Keratinocyte (primary cell): ENCODE measurements at places on chromosomes 16 and 17.

DNA sequence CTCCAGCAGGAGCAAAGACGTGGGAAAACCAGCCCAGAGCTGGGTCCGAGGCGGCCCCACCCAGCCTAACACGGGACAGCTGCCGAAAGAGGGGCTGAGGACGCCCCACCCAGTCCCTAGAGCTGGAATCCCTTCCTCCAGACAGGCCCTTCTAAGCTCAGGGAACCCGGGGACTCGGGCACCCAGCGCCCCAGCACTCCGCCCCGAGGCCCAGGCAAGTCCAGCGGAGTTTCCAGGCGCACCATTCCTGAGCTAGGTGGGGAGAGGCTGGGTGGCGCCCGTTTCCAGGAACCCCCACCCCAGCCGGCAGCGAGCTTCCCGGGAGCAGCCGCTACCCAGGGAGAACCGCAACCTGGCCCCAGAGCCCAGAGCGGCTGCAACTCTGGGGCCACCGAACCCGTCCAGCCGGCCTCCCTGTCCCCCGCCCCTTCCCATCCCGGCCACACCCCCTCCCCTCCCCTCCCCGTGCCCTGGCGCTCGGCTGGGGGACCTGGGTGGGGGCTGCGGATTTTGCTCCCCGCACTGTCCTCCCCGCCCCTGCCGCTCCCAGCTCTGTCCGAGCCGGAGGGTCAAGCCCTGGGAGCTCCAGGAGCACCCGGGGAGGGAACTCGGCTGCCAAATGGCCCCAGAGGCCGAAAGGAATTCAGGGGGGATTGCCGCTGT, 536 bp downstream of the TMC6 start:
- no peak for DNase-seq

DNA sequence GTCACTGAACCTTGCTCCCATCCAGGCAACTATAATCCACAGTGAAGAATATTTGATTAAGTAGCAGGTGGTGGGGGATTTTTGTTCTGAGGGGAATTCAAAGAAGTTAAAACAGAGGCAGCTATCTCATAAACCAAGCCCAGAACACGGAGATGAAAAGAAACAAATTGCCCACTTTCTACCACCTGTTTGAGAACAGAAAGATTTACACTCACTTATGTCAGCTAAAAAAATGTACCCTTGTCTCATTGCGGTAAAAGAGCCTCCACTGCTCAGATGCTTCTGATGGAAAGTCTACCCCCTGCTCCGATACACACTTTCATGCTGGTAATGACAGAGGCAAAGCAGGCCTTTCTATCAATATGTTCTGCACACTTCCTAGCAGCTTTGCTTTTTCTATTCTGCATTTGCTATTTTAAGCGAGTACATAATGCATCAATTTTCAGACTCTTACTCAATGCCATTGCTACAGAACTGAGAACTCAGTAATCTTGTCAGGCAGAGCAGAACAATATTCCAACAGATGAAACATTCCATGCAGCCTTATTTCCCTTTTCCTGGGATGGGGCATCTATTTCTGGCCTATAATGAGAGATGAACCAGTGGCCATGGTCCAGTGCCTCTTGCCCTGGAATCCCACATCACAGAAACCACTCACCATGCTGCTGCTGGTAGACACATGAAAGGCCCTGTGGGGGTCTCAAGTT, 29.0 kb downstream of the CDK5R1 start:
- no peak for DNase-seq

- no peak for DNase-seq
These were observed 470.9 kb upstream of the SOX9 start for GRCh38 chr17:71649941-71650350.

DNA sequence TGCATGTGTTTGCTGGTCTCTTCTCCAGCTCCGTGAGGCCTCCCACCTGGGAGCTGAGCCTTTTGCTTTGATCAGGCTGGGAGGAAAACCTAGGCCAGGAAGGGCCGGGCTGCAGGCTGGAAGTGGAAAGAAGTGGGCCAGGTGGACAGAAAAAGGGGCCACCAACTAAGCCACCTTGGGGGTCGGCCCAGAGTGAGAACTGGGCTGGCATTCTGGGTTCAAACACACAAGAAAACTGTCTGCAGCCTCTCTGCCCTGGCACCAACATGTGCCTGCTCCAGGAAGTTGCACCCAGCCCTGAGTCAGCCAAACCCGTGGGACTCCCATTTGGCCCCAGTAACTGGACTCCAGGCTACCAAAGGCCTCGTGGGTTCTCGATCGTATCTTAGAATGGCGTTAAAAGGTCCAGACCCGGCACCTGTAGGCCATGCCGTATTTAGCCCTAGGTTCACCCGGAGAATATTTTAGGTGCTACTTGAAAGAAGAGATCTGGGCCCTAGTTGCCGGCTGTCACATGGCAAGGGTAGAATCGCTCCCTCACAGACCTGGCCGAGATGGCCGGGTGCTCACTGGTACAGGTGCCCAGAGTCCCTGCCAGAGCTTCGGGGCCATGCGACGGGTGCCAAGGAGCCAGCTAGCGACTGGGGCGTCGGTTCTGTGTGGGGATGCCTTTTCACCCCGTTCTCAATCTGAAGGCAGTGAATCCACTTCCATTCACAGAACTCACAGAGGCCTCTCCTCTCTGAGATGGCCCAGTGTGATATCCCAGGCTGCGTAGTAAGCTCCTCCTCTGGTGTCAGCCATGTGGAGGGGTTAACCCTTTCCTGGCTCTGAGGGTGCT, 236.6 kb downstream of the MRTFB start:
- no peak for DNase-seq

DNA sequence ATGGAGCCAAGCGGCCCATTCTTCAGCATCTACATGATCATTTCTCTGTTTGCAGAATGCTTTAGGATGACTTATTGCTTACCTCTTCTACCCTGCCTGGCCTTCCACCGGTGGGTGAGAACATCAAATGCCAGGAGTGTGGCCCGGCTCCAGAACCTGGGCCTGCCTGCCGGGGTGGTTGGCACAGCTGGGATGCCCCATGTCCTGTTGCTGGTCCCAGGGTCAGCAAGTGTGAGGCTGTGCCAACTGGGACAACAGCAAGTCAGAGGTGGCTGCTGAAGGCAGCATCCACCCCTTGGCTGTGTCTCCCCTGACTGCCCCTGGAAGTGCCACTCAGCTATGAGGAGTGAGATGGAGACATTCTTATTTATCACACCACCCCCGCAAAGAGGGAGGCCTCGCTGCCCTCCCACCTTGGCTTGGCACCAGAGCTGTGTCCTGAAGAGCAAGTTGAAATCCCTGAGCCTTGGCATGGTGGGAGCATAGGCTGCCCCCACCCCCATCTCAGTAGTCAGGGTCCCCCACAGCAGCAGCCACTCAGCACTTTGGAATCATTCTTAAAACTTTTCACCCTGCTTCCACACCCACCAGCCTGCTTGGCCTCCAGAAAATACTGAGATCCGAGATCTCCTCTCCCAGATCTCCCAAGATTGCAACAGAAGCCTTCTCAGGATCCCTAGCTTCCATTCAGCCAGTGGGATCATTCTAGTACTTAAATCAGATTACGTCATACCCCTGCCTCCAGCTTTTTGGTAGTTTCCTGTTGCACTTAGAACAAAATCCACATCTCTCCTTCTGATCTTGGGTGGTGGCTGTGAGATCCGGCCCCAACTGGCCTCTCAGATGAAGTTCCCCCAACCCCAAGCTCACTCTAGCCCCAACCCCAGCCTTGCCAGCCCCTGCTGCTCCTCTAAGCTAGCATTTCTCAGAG, 127.5 kb downstream of the SOCS1 start:
- no peak for DNase-seq

DNA sequence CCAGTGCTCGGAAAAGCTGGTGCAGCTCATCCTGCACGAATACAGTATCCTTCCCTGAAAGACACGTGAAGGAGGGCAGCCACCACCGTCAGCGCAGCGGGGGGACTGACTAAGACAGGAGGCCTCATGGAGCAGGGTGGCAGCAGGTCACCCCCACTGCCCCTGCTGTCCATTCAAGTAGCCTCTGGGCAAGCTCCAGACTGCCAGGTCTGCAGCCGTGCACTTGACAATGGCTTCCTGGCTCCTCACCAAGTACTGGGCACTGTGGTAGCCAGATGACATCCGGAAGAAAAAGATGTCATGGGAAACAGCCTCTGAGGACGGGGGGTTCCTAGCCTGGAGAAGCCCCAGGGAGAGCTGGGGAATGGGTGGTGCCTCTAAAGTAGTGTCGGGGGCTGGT, 7.9 kb upstream of the MYO15A start:
- no peak for DNase-seq

GRCh38 chr16:52912565-52913173, 140.0 kb downstream of the CHD9NB start:
- DNase-seq, result peak; percentile 13

DNA sequence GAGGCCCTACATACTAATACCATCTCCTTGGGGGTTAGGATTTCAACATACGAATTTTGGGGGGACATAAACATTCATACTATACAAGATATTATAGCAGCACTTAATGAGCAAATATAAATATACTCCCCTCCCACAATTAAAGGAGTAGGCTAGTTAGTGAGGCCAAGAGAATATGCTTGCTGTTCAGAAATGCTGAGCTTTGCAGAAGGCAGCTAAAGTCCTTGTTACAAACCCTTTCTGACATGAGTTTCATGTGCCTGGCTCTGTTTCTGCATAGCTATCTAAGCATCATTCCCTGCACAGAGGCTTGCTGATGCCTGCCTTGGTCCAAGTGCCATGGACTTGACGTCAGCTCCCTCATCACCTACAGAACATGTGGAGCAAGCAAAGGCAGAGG, 73.5 kb downstream of the GP2 start:
- no peak for DNase-seq

DNA sequence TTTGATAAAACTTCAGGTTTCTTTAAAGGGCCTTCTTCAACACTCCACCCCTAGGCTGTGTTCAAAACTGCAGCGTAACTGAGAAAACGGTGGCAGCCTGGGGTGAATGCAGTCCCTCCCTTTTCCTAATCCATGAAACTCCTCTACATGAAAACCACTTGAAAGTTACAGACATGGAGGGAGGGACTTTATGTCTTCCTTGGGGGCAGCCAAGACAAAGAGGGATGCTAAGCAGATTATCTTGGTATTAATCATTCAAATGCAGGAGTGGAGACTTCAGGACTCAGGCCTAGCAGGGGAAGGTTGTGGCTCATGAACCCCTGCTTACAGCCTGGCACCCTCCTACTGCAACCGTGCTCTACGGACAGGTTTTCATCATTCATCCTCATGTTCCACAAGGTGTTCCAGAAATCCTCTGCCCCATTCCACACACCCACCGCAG, 46.8 kb downstream of the RNF112 start:
- no peak for DNase-seq

DNA sequence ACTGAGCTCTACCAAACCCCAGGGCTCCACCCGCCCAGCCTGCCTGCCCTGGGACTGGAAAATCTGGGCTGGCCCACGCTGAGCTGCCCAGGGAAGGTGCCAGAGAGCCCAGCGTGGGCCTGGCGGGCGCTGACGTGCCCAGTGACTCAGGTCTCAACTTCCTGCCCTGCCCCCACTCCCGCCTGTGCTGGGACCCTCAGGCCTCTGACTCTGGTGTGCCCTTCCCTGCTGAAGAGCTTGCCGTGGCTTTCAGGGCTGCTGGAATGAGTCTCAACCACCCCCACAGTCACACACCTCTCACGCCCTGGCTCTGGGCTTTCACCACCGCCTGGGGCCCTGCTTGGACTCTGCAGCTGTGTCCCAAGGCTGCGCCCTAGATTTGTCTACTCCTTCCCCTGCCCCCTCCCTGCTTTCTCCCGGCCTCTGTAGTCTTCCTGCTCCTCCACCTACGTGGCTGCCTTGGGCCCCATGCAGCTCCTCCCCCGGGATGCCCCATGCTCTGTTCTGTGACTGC, 10.4 kb downstream of the LLGL1 start:
- DNase-seq, result no peak

- DNase-seq, result peak; percentile 75
These were observed 6.0 kb upstream of the CPD start for GRCh38 chr17:30372755-30373154.

DNA sequence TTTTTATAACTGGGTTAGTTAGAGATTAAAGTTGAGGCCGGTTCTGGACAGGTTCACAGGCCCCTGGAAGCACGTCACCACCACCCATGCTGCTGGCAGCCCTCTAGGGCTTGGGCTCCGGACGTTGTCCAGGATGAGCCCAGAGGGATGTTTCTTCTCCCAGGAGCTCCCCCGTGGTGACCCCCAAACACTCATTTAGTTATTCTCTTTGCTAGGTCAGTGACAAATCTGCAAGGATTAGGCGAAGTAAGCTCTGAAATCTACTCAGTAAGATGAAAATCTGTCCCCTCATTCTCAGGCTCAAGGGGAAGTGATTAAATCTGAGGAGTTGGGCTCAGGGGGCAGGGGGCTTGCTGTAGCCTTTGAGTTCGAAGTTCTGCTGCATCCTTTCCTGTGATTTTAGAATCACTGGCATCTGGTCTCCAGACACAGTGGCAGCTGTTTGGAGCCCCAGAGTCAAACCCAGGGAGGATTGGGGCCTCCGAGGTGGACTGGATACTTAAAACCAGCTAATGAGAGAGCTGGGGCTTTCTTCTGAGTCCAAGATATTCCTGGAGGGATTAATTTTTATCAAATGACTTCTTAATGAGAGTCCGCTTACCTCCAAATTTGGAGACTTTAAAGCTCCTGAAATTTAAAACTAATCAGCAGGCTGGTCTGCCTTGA, 49.2 kb upstream of the HS3ST2 start:
- DNase-seq, result no peak

DNA sequence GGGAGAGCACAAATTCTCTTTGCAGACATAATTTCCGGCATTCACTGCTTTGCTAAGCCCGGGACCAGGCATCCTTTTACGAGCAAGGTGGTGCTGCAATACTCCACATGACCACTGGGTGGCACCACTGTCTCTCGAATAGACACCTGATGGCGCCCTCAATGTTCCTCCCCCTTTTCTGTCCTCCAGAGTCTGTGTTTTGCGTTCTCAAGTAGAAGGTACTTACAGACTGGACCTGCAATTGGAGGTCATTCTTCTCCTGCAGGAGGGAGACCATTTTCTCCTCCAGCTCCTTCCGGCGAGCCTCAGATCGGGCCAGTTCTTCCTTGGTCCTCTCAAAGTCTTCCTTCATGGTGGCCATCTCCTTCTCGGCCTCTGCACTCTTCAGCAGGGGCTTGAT, 45.2 kb downstream of the MYH13 start:
- peak; percentile 40 for DNase-seq
